ENCODE measurements at places on chromosomes 16 and 17. TPM values are rescaled to one million over a fixed set of nuclear protein-coding genes. Genes with fewer than 3 reads are reported as not detected.

DNA sequence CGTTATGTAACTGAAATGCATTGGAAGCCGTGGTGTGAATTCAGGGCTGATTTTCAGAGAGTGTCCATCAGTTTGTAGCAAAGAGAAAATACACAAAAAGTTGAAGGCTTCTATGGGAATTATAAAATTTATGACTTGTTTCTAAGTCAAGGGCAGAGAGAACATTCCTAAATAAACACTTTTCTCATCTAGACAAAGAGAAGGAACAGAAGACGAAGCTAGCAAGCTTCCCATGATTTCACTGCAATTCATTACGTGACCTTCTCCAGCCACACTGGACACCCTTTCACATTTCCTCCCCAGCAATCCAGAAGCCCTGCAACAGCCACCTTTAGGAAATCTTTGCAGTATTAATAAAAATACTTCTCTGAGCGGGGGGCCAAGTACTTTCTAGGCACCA lies 67.8 kb downstream of the TMEM100 start:
- H3K36me3 ChIP-seq: no peaks in the 10 kb centered on the region
- H3K4me3 ChIP-seq: no peak overlapping the region
- no peaks in the 10 kb centered on the region for H3K4me1 ChIP-seq
- H3K27me3 ChIP-seq: no peaks in the 10 kb centered on the region
- H3K27ac ChIP-seq: no peak overlapping the region
- DNase-seq: no peak

ANKS4B gene
- total RNA-seq: 0.11 TPM

GRCh38 chr16:56945847-56946527 lies 14.0 kb downstream of the HERPUD1 start:
- H3K4me3 ChIP-seq: no peak overlapping the region
- H3K36me3 ChIP-seq: peaks cover 35% of the 10 kb centered on the region
- DNase-seq: no peak

- no peak overlapping the region for H3K4me3 ChIP-seq
- no peak overlapping the region for H3K27ac ChIP-seq
- DNase-seq: no peak
- no peaks in the 10 kb centered on the region for H3K27me3 ChIP-seq
- H3K36me3 ChIP-seq: peaks cover 13% of the 10 kb centered on the region
Measured at GRCh38 chr16:19077879-19078278, 10.5 kb downstream of the COQ7 start.

DNA sequence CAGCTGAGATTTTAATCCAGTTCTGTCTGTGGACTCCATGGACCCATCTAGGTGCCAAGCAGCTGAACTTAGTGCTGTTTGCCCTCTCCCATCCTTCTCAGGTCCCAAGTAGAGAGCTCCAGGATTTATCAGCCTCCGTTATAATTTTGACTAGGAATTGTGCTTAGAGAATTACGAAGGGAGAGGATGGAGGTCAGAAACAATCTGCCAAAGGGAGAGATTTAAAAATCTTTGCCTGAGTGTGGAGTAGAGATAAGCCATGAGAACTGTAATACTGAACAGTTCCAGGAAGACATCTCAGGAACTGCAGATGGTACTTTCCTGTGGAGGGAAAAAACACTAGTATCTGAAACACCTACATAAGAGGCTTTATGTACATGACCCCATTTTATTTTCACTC lies 27.0 kb downstream of the CEP95 start:
- H3K36me3 ChIP-seq: peaks cover 65% of the 10 kb centered on the region
- H3K27me3 ChIP-seq: no peaks in the 10 kb centered on the region
- no peak for DNase-seq

C17orf78 gene
- not detected for total RNA-seq

KRTAP4-3 gene
- total RNA-seq: not detected

Data from lung (tissue), 17 donors.